ENCODE measurements at places on chromosomes 11 and 22. TPM values are rescaled to one million over a fixed set of nuclear protein-coding genes. Genes with fewer than 3 reads are reported as not detected.

FGF4 gene
- total RNA-seq: not detected

CSRP3 gene
- total RNA-seq: not detected

CRYBB3 gene
- total RNA-seq: 0.58 TPM

TLCD5 gene
- 5.2 TPM for total RNA-seq

OR51B5 gene
- 0.29 TPM for total RNA-seq

MS4A13 gene
- not detected for total RNA-seq

GRCh38 chr11:58575377-58576020 is at the start of gene LPXN:
TSS of gene LPXN (minus strand) at chr11:58575856. CDS start at chr11:58575772, 84 bp downstream.
- H3K27ac ChIP-seq: peak within 1 kb of the TSS; percentile 100
- H3K27me3 ChIP-seq: no peaks in the 10 kb centered on the region
- H3K4me3 ChIP-seq: peak within 1 kb of the TSS; percentile 91
- peaks cover 65% of the 10 kb centered on the region for H3K4me1 ChIP-seq
- no peaks in the 10 kb centered on the region for H3K36me3 ChIP-seq

DNA sequence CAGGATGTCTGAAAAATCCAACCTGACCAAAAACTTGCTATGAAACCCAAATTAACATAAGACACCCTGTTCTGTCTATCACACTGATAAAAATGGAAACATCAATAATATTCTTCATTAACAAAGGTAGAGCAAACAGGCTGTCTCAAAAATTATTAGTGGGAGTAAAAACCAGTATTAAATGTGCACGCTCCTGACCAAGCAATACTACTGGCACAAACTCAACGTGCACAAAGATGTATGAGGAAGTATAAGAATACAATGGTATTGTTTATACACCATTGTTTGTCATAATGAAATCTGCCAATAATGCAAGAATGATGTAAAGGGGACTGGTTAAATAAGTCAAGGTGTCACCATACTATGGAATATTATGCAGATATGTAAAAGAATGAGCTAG is 288.5 kb downstream of the MN1 start:
- H3K36me3 ChIP-seq: no peaks in the 10 kb centered on the region
- no peaks in the 10 kb centered on the region for H3K27me3 ChIP-seq
- DNase-seq: no peak
- H3K4me1 ChIP-seq: peaks cover 8% of the 10 kb centered on the region

DNA sequence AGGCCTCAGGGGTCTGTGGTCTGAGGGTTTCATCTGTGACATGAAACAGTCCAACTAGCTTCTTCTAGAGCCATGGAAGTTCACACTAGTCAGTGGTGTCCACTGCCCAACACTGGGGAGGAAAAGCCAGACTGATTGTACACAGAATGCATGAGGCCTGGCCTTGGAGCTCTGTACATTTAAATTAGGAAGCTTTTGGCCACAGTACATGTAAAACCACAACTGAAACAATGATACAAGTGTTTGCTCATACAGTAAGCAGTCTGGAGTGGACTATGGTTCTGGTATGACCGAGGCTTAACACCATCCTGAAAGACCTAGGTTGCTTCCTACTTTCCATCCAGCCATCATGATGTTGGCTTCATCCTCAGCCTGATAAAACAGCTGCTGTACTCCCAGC is 73.8 kb upstream of the SESN3 start:
- H3K27ac ChIP-seq: no peak overlapping the region
- no peak overlapping the region for H3K4me3 ChIP-seq
- no peak for DNase-seq

DNA sequence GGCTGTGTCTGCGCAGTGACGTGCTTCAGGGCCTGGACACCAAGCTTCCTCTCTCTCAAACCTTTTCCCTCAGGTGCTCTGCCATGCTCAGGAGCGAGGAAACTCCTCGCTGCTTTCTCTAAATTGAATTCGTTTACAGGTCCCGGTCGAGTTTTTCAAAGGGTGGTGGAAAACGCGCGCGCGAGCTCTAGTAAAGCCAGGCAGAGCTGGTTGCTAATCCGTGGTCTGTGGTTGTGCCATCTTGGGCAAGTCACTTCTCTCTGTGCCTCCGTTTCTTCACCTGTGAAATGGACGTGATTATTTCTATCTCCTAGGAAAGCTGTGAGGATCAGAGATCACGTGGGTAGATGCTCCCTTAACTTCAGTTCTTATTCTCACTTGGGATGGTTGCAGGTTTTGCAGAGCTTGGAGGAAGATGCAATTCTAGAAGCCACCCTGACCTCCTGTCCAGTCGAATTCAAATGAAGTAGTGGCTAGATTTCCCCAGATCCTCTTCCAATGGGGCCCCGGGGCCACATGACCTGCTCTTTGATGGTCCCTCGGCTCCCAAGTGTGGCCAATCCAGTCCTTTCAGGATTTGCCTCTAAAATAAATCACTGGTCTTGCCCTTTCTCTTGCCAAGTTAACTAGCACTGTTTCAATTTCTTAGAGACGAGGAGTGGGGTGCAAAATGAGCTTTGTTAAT is 10.5 kb upstream of the ALX4 start:
- H3K27me3 ChIP-seq: peaks cover 100% of the 10 kb centered on the region
- no peak overlapping the region for H3K27ac ChIP-seq
- no peak overlapping the region for H3K4me3 ChIP-seq
- DNase-seq: no peak

DNA sequence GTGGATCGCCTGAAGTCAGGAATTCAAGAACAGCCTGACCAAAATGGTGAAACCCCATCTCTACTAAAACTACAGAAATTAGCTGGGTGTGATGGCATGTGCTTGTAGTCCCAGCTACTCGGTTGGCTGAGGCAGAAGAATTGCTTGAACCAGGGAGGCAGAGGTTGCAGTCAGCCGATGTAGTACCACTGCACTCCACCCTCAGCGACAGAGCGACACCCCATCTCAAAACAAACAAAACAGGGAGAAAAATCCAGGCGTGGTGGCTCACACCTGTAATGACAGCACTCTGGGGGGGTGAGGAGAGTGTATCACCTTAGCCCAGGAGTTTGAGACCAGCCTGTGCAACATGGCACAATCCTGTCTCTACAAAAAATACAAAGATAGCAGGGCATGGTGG is 802.3 kb upstream of the ARHGAP42 start:
- no peaks in the 10 kb centered on the region for H3K36me3 ChIP-seq
- no peak overlapping the region for H3K4me3 ChIP-seq
- no peak overlapping the region for H3K27ac ChIP-seq

GRCh38 chr22:45769569-45770210 is 98.1 kb downstream of the ATXN10 start:
- no peak overlapping the region for H3K27ac ChIP-seq
- no peaks in the 10 kb centered on the region for H3K36me3 ChIP-seq
- H3K4me3 ChIP-seq: no peak overlapping the region
- no peaks in the 10 kb centered on the region for H3K4me1 ChIP-seq
- DNase-seq: no peak

DNA sequence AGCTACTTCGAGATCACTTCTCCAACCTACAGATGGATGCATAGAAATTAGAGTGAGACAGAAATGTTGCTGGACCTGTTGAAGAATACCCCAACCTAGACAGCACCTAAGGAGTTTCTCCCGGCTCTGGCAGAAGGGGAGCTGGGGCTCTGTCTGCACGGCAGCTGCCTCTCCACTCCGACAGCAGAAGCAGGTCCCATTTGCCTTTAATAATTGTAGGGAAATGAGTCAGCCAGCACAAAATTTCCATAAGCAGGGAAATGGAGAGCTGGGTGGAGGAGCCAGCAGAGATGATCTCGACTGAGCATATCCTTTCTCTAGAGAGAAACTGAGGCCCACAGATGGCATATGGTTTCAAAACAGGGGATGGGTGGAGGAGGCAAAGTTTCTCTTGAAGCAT is 80.1 kb downstream of the EFCAB6 start:
- H3K4me1 ChIP-seq: no peaks in the 10 kb centered on the region
- H3K27ac ChIP-seq: no peak overlapping the region
- H3K36me3 ChIP-seq: no peaks in the 10 kb centered on the region
- no peak for DNase-seq

GRCh38 chr11:67371189-67371910 is 2.0 kb downstream of the CLCF1 start:
- peak overlapping the region; percentile 68 for H3K4me3 ChIP-seq
- H3K27me3 ChIP-seq: no peaks in the 10 kb centered on the region
- no peak for DNase-seq
- peak overlapping the region; percentile 89 for H3K27ac ChIP-seq
- peaks cover 85% of the 10 kb centered on the region for H3K4me1 ChIP-seq

GRCh38 chr11:57438345-57439285 is 11.7 kb upstream of the SLC43A3 start:
- H3K36me3 ChIP-seq: no peaks in the 10 kb centered on the region
- H3K4me1 ChIP-seq: peaks cover 9% of the 10 kb centered on the region
- H3K27me3 ChIP-seq: no peaks in the 10 kb centered on the region
- H3K27ac ChIP-seq: no peak overlapping the region

- no peaks in the 10 kb centered on the region for H3K27me3 ChIP-seq
- no peak for DNase-seq
- H3K4me3 ChIP-seq: peak overlapping the region; percentile 78
- H3K36me3 ChIP-seq: peaks cover 9% of the 10 kb centered on the region
- peak overlapping the region; percentile 95 for H3K27ac ChIP-seq
- H3K4me1 ChIP-seq: peaks cover 15% of the 10 kb centered on the region
These were observed 2.9 kb downstream of the FAM111A start for GRCh38 chr11:59145534-59145933.

Measured in left lung (tissue), 14 donors.